ENCODE measurements at places on chromosomes 2 and 18.

DNA sequence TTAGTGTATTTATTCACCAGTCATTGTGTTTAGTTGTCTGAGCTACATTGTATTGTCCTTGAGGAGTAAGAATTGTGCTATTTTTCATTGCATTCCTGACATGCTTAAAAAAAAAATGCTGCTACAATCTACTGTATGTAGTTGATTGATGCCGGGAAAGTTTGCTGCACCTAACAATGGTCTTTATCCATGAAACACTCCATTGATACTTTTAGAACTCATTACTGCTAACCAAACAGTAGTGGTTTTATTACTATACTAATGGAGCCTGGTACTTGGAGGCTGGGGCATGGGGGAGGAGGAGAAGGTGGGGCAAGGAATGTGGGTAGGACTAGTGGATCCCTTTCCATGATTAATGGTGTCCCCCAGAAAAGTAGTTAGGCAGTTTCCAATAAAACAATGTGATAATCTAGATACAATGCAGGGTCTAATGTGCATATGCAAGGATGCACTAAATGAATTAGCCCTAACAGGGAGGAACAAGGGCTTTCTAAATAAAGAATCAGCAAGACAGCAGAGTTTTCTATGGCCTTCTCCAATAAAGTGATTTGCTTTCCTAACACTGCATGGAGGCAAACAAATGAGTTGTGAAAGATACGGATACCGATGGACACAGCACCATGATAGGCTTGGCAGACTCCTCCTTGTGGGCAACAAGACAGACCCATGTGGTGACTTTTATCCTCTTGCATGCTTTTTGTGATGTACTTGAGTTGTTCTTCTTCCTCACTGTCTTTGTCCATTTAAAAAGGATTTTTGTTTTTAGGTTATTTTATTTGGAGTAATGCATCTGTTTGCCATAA, 78.5 kb downstream of the FMNL2 start:
- DNase-seq = no peak

GRCh38 chr2:85797263-85797660, 43.5 kb downstream of the ATOH8 start:
- no peak for DNase-seq

DNA sequence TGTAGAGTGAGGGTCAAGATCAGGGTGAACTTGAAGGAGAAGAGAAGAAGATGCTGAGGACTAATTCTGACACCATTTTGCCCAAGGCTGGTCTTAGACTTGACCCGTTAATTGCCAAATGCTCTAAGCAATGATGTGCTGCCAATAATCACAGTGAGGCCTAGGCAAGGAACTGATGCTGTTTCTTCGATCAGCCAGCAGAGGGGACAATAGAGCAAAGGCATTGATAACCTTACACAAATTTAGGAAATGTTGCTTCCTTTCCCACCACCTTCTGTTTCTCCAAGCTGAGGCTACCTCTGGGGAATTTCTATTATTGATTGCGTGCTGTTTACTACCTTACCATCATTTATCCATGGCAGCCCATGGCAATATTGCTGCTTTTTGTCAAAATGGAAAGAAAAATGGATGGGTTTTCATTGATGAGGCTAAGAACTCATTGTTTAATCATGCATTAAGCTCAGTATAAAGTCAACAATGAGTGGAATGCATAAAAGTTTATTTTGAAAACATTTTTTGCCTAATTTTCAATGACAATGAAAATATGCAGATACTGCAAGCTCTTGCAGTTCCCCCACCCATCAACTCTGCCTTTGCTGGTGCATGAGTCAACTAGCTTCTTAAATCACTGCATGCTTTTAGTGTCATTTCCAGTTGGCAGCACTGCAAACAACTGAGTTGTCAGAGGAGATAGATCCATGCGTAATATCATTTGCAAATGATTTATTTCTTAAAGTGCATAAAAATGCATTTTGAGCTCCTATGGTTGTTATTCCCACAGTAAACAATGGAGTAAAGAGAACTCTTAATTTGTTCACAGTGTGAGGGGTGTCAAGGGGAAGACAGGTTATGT, 116.4 kb upstream of the NYAP2 start:
- no peak for DNase-seq

DNA sequence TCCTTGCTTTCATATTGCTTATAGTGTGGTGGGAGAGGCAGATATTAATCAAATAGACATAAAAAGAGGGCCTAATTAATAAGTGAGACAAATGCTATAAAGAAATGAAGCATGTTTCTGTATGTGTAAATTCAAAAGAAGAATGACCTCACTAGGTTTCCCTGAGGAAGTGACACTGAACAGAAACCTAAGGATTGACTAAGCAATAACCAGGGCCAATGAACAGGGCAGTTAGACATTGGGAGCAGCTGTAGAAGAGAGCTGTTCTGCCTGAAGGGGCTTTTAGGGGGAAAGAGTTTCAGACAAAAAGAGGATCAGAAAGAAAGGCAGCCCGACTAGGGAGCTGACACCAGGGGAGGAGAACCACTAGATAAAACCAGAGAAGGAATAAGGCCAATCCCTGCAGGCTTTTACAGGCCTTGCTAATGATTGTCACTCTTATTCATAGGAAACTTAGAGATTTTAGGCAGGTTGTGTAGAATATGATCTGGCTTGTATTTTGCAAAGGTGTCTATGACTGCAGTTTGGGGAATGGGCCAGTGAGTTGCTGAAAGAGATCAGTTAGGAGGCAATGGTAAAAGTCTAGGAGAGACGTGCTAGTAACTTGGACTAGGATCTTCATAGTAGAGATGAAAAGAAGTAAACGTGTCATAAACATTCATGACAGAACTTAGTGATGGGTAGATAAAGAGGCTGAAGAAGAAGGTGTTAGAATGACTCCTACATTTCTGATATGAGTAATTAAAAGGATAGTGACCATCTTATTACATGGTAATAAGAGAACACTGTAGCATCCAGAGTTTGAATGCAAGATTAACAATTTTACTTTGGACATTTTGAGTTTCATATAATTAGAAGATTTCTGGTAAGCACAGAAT, 26.8 kb upstream of the NABP1 start:
- DNase-seq = no peak

- DNase-seq = no peak
These were observed 117.1 kb upstream of the DTNA start for GRCh38 chr18:34592961-34593382.

- DNase-seq = no peak
These were observed 7.1 kb downstream of the CKAP2L start for GRCh38 chr2:112757265-112757664.

GRCh38 chr2:148653437-148653836, 8.9 kb downstream of the EPC2 start:
- no peak for DNase-seq

DNA sequence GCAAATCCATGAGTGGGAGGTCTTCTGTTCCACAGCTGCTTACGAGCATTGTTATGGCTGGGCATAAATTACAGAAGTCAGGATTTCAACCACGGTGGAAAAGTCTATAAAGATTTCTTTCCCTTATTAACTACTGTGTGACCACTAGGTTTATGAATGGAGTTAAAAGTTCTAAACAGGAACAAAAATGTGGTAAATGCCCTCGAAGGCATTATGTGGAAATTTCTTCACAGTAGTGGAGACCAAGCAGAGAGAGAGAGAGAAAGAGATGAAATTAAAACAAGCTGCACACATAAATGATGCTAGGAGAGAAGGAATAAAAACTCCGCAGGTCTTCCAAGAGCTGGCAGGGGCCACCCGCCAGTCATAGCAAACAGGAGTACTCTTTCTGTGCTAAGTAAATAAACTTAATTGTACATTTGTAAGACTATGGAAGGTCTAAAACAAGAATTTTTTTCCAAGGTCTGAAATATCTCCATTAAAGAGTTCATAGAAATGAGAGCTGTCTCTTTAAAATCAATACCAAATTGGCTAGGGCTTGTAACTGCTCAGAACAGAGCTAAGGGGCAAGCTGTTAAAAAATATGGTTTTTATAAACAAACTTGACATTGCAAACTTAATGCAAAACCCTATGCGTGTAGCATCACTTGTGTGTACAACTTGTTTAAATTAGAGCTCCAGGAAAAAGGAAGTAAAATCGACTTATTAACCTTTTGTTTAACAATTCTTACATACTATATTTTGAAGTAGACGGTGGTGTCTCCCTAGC, 438.2 kb downstream of the MEIS1 start:
- DNase-seq = no peak

DNA sequence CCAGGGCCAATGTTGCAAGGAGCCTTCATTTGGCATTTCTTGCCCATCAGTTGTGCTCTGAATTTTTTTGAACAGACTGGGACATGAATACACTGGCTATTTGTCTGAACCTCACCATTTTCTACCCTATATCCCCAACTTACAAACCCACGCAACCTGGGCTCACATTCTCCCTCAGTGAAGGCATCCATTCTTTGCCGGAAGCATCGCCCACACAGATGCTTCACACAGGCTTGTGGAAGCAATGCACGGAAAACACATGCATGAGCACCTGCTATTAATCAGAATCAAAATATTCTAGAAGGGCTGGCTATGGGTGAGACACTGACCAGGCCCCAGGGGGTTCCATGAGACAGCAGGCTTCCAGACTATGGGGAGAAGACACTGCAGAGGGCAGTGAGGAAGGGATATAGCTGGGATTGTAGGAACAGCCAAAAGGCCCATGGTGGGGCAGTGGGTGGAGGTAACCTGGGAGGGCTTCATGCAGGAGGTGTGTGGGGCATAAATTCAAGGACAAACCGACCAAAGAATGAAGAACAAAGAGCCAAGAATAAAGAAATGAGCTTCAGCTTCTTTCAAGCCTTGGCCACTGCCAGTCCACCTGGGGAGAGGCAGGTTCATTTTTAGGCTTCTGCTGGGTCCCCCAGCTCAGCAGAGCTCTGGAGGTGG, 261.5 kb downstream of the CELF4 start:
- no peak for DNase-seq

- DNase-seq = no peak
These were observed 251.7 kb upstream of the SIX2 start for GRCh38 chr2:45260946-45261345.

GRCh38 chr2:160666154-160667060, 172.8 kb upstream of the RBMS1 start:
- DNase-seq = no peak

- no peak for DNase-seq
These were observed 401.3 kb upstream of the PIK3C3 start for GRCh38 chr18:41553716-41554115.

GRCh38 chr2:215369181-215369760, 57.4 kb downstream of the ATIC start:
- DNase-seq = no peak

GRCh38 chr2:152594792-152595191, 122.5 kb downstream of the PRPF40A start:
- DNase-seq = no peak

GRCh38 chr2:191748059-191748461, 70.1 kb downstream of the NABP1 start:
- DNase-seq = no peak

DNA sequence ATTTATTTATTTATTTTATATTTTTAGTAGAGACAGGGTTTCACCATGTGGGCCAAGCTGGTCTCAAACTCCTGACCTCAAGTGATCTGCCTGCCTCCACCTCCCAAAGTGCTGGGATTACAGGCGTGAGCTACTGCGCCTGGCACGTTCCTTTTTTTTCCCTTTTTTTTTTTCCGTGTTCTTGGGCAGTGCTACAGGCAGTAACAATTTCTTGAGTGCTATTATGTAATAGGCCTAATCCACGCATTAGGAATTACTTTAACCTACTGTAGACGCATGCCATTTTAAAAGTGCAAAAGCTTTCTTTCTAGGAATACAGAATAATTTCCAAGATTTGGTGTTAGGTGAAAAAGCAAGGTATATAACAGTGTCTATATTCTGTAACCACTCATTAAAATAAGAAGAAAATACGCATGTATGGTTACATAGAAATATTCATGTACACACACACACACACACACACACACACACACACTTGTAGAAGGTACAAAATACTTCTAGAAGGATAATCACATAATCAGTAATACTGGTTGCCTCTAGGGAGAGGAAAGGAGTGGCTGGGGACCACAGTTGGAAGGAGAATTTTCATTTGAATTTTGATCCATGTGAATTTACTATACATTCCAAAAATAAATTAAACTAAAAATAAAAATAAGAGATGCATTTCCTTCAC, 92.3 kb downstream of the METTL8 start:
- DNase-seq = no peak

GRCh38 chr2:176083796-176084261, at the start of gene EVX2:
Gene EVX2 (minus strand): TSS chr2:176083962. CDS start chr2:176083776, 186 bp downstream.
- DNase-seq = no peak

DNA sequence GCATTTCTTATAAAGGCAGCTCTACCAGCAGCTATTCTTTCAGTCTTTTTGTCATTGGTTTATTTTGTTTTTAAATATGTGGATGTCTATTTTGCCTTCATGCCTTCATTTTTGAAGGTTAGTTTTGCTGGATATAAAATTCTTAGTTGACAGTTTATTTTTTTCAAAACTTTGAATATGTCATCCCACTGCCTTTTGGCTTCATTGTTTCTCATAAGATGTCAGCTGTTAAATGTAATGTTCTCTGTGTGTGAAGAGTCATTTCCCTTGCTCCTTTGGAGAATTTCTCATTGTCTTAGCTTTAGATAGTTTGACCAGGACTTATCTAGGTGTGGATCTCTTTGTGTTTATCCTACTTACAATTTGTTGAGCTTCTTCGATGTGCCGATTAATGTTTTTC, 213.5 kb downstream of the KIAA1328 start:
- DNase-seq = no peak

DNA sequence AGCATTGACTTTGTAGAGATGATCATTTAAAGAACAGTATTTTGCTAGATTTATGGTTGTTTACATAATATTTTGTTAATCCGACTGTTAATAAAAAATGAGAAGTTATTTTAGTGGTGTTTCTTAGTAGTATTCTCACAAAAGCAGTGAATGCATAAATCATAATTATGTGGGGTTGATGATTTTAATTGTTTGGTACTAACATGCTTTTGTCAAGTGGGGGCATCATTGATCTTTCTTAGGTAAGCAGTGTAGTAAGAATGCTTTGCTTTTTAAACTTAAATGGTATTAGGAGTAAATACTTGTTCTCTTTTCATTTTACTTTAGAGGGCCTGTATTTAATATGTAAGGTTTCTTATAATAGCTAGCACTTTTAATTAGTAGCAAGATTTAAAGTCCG, 109.2 kb upstream of the OTX1 start:
- DNase-seq = no peak

DNA sequence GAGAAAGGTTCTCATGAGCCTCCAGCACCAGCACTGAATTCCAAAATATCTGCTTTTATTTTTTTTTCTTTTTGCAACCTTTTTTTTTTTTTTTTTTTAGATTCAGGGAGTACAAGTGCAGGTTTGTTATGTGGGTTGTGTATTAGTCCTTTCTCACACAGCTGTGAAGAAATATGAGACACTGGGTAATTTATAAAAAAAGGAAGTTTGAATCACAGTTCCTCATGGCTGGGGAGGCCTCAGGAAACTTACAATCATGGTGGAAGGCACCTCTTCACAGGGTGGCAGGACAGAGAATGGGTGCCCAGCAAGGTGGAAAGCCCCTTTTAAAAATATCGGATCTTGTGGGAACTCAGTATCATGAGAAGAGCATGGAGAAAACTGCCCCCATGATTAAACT, 7.9 kb upstream of the TMX3 start:
- no peak for DNase-seq

DNA sequence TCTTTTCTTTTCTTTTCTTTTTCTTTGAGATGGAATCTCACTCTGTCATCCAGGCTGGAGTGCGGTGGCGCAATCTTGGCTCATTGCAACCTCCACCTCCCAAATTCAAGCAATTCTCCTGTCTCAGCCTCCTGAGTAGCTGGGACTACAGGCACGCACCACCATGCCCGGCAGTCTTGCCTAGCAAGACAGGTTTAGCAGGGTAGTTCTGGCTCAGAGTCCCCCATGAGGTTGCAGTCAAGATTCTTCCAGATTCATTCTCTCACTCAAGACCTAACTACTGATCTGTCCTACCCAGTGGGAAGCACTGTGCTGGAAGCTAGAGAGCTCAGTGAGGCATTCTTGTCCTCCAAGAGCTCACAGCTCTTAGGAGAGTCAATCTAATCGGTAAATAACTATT, 17.6 kb upstream of the ZAP70 start:
- DNase-seq = no peak
